ENCODE measurements at places on chromosomes 12 and 14. TPM values are rescaled to one million over a fixed set of nuclear protein-coding genes. Genes with fewer than 3 reads are reported as not detected.

The L3HYPDH gene
- 20.2 TPM for total RNA-seq

The MNAT1 gene
- 48.2 TPM for total RNA-seq

The PLEKHG3 gene
- total RNA-seq, result 21.7 TPM

The TMEM121 gene
- 2.9 TPM for total RNA-seq

The CLEC9A gene
- total RNA-seq, result not detected

The C14orf119 gene
- 32.0 TPM for total RNA-seq

GRCh38 chr14:52063052-52063462 is 5.8 kb downstream of the NID2 start:
- H3K4me3 ChIP-seq, result no peak overlapping the region
- H3K4me1 ChIP-seq, result peaks cover 85% of the 10 kb centered on the region
- H3K27me3 ChIP-seq, result no peaks in the 10 kb centered on the region
- no peaks in the 10 kb centered on the region for H3K36me3 ChIP-seq
- peak; percentile 75 for DNase-seq

DNA sequence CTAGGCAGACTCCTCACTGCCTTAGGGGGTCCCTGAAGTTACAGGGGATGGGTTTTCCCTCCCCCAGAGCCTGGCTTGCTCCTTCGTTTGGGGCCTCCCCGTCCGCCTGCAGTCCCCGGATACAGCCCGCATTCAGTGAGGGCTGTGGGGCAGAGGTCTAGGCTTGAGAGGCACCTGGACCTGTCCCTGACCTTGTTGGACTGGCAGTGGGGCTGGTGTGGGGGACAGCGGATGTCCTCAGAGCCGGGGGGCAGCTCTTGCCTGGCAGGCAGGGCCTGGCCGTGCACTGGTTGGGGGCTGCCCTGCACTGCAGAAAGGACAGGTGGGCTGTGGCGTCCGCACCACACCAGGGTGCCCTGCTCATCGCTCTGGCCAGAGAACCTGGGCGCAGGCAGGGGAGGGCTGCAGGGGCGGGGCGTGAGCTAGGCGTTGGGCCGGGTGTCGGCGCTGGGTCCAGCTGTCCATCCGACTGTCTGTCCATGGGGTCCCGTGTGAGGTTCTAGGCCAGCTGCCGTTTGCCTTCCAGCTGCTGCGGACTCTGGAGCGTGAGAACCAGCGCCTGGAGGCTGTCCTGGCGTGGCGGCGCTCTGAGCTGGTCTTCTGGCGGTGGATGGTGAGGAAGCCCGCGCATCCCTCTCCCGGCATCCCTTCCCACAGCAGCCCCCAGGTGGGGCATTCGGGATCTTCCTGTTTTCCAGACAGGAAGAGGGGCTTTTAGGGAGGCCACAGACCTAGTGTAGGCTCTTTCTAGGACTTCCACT is 6.0 kb downstream of the TEDC1 start:
- H3K36me3 ChIP-seq, result peaks cover 4% of the 10 kb centered on the region
- peaks cover 6% of the 10 kb centered on the region for H3K4me1 ChIP-seq
- no peak for DNase-seq
- H3K27me3 ChIP-seq, result no peaks in the 10 kb centered on the region
- H3K4me3 ChIP-seq, result no peak overlapping the region
- H3K27ac ChIP-seq, result no peak overlapping the region

DNA sequence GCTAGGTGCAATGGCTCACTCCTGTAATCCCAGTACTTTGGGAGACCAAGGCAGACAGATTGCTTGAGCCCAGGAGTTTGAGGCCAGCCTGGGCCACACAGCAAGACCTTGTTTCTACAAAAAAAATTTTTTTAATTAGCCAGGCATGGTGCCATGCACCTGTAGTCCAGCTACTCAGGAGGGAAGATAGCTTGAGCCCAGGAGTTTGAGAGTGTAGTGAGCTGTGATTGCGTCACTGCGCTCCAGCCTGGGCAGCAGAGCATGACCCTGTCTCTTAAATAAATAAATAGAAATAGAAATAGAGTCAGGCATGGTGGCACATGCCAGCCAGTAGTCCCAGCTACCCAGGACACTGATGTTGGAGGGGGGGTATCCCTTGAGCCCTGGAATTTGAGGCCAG is 36.7 kb upstream of the CLIP1 start:
- no peak for DNase-seq
- no peak overlapping the region for H3K4me3 ChIP-seq
- H3K27me3 ChIP-seq, result no peaks in the 10 kb centered on the region
- no peak overlapping the region for H3K27ac ChIP-seq
- no peaks in the 10 kb centered on the region for H3K36me3 ChIP-seq
- no peaks in the 10 kb centered on the region for H3K4me1 ChIP-seq

DNA sequence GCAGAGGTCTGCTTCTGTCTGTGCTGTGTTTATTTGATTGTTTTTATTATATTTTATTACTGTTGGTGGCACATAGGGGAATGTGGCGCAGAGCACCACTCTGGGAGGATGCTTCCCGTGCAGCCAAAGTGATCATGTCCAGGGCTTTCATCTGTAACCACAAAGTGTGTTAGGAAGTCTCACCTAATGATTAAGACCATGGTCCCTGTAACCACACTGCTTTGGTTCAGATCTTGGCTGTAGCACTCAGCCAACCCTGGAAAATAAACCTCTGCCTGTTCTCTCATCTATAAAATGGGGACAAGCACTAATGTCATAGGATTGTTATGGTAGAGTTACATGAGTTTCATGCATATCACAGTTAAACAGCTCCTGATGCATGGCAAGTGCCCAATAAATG is 1.9 kb downstream of the RESF1 start:
- DNase-seq, result no peak
- peak overlapping the region; percentile 82 for H3K4me3 ChIP-seq
- no peaks in the 10 kb centered on the region for H3K36me3 ChIP-seq
- peaks cover 54% of the 10 kb centered on the region for H3K4me1 ChIP-seq
- H3K27ac ChIP-seq, result peak overlapping the region; percentile 24

- peak overlapping the region; percentile 86 for H3K27ac ChIP-seq
- no peaks in the 10 kb centered on the region for H3K27me3 ChIP-seq
- peak; percentile 91 for DNase-seq
Measured at GRCh38 chr12:53073881-53074280, 5.3 kb downstream of the SPRYD3 start.

- no peaks in the 10 kb centered on the region for H3K27me3 ChIP-seq
- H3K27ac ChIP-seq, result no peak overlapping the region
- no peak for DNase-seq
- no peaks in the 10 kb centered on the region for H3K4me1 ChIP-seq
- no peak overlapping the region for H3K4me3 ChIP-seq
Measured at GRCh38 chr12:30448038-30448437, 247.6 kb downstream of the IPO8 start.

DNA sequence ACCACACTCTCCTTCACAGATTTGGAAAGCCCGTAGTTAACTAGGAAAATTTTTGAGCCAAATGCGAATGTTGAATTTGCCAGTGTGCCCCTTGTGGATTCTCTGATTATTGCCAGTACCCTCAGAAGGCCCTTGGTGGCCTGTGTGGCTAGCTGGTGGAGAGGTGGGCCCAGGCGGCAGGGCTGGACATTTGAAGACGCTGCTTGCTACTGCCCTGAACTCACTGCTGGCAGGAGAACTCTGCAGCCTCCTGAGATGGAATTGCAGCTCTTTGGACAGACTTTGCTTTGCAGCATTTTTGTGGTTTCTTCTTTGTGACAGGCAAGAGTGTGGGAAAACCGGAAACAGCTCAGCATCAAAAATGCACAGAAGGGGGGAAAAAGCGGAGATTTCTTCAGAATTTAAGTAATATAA is 97.6 kb downstream of the TGFB3 start:
- no peaks in the 10 kb centered on the region for H3K27me3 ChIP-seq
- no peaks in the 10 kb centered on the region for H3K4me1 ChIP-seq
- no peak overlapping the region for H3K4me3 ChIP-seq
- DNase-seq, result no peak
- no peak overlapping the region for H3K27ac ChIP-seq

DNA sequence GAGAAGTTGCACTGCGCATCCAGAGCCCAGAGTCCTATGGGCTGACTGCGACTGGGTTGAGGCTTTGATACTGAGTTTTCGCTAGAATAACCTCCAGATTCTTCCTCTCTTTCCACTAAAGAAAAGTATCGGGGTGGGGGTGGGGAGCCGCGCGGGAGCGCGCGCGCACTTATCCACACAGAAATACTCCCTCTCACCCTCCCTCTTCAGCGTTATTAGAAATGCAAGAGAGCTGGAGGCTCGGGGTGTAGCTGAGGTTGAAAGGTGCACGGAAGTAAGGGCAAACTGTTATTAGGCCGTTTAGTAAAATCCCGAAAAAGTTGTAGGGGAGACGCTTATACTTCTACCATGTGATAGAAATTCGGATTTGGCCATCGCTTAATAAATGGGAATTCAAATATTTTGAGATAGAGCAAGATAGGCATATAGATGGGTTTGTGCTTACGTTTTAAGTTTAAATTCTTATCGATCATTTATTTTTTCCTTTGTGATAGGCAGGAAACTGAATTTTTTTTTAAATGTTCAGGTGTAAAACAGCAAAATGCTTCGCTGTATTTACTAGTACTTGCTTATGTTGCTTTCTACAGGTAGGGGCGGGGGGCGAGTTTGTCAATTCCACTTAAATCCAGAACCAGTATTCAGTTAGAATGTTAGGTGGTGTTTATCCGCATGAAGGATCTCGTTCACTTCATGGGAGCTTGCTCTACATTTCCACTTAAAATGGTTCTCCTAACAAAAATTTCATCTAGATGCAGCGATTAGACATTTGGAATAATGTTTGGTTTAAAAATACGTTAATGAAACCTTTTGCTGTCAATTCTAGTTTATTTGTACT is 1.1 kb downstream of the ARHGAP5 start:
- H3K4me1 ChIP-seq, result peaks cover 73% of the 10 kb centered on the region
- no peaks in the 10 kb centered on the region for H3K36me3 ChIP-seq
- peak; percentile 95 for DNase-seq
- H3K27ac ChIP-seq, result peak overlapping the region; percentile 99

DNA sequence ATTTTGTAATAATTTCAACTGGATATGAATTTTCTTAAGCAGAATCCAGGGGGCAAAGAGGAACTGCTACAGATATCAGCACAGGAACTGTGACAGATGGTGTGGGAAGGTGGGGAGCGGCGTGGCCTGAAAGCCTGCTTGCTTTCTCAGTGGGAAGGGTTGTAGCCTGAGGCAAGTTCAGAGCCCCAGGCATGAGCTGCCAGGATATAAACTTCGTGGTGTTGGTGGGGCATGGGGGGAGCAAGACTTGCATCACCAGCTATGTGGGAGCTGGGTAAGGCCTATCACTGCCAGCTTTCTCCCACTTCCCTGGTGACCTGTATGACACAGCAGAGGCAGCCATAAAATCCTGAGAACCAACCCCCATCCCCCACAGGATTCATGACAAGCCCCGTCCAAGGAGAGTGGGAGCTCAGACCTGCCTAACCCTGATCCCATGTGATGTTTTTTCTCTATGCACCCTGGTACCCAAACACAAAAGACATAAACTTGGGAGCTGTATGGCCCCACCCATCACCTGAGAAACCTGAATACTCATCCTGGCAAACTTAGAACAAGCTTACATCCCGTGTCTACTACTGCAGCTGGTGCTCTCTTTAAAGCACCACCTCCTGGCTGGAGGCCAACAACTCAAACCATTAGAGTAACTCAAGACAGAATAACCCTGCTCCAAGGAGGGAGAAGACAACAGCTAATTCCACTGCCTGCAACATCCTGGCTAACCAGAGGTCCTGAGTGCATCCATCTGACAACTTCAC is 16.5 kb downstream of the CLEC1A start:
- no peaks in the 10 kb centered on the region for H3K4me1 ChIP-seq
- DNase-seq, result no peak
- no peaks in the 10 kb centered on the region for H3K27me3 ChIP-seq
- H3K4me3 ChIP-seq, result no peak overlapping the region
- H3K27ac ChIP-seq, result no peak overlapping the region
- H3K36me3 ChIP-seq, result no peaks in the 10 kb centered on the region

GRCh38 chr14:33349871-33350270 is 411.2 kb downstream of the NPAS3 start:
- no peak overlapping the region for H3K27ac ChIP-seq
- no peaks in the 10 kb centered on the region for H3K36me3 ChIP-seq
- no peak for DNase-seq
- peaks cover 8% of the 10 kb centered on the region for H3K4me1 ChIP-seq
- H3K27me3 ChIP-seq, result no peaks in the 10 kb centered on the region

DNA sequence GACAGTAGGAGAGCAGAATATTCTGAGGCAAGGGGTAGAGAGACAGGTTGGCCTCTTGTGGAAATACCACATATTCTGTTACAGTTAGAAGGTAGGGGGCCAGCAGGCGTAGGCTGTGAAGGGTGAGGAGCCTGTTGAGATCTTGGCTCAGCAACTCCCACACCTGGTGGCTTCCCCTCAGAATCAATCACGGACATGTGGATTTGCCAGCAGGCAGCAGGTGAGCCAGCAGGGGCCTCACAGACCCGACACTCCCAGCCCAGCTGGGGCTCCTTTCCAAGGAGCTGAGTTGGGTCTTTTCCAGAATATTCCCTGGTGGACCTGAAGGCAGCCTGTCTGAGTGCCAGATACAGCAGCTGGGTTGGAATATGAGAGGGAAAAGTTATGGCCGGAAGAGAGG is 150.0 kb upstream of the CRY1 start:
- no peaks in the 10 kb centered on the region for H3K27me3 ChIP-seq
- H3K36me3 ChIP-seq, result no peaks in the 10 kb centered on the region
- H3K27ac ChIP-seq, result no peak overlapping the region

DNA sequence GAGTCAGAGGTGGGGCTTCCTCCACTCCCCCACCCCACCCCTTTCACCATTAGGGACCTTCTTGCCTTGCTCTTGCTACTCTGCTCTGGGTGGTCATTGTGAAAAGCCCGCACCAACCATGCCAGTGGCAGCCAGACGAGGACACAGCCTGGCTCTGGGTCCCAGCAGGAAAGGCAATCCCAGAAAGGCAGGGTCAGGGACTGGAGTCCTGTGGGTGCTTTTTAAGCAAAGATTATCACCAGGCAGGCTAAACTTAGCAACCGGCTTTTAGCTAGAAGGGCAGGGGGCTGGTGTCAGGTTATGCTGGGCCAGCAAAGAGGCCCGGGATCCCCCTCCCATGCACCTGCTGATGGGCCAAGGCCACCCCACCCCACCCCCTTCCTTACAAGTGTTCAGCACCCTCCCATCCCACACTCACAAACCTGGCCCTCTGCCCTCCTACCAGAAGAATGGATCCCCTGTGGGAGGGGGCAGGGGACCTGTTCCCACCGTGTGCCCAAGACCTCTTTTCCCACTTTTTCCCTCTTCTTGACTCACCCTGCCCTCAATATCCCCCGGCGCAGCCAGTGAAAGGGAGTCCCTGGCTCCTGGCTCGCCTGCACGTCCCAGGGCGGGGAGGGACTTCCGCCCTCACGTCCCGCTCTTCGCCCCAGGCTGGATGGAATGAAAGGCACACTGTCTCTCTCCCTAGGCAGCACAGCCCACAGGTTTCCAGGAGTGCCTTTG is 1.2 kb upstream of the GAPDH start:
- H3K27me3 ChIP-seq, result no peaks in the 10 kb centered on the region
- peak overlapping the region; percentile 76 for H3K4me3 ChIP-seq
- peaks cover 58% of the 10 kb centered on the region for H3K36me3 ChIP-seq
- H3K27ac ChIP-seq, result peak overlapping the region; percentile 99
- peaks cover 56% of the 10 kb centered on the region for H3K4me1 ChIP-seq

- no peaks in the 10 kb centered on the region for H3K27me3 ChIP-seq
- no peak overlapping the region for H3K27ac ChIP-seq
- H3K4me1 ChIP-seq, result peaks cover 46% of the 10 kb centered on the region
- H3K4me3 ChIP-seq, result no peak overlapping the region
- no peak for DNase-seq
Measured at GRCh38 chr14:34329301-34329700, 132.7 kb downstream of the SPTSSA start.

- peak overlapping the region; percentile 27 for H3K27ac ChIP-seq
- no peak overlapping the region for H3K4me3 ChIP-seq
- no peaks in the 10 kb centered on the region for H3K27me3 ChIP-seq
- peaks cover 40% of the 10 kb centered on the region for H3K4me1 ChIP-seq
- no peaks in the 10 kb centered on the region for H3K36me3 ChIP-seq
Measured at GRCh38 chr14:32572867-32573150, 243.7 kb downstream of the AKAP6 start.
